ENCODE measurements at places on chromosomes 3 and 15. TPM values are rescaled to one million over a fixed set of nuclear protein-coding genes. Genes with fewer than 3 reads are reported as not detected.

Gene CAPN3
- 16.5 TPM for polyA plus RNA-seq

Gene CPB1
- 0.41 TPM for polyA plus RNA-seq

Gene IGSF10
- 40.7 TPM for polyA plus RNA-seq

Gene OSBPL10
- polyA plus RNA-seq = 37.1 TPM

DNA sequence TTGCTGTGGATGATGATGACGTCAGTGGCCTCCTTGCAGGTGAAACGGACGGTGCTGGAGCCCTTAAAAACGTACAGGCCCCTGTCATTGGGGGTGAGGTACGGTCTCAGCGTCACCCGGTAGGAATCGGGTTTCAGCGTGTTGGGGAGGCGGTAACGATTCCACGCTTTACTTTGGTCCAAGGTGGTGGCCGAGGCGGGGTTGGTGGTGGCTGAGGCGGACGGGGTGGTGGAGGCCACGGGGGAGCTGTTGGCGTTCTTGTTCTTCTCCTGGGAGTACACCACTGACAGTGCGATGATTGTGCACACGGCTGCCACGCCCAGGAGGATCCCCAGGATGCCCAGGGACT is 8.5 kb downstream of the ANPEP start:
- H3K27ac ChIP-seq = no peak overlapping the region
- no peaks in the 10 kb centered on the region for H3K27me3 ChIP-seq
- no peak for DNase-seq
- H3K4me1 ChIP-seq = peaks cover 8% of the 10 kb centered on the region
- H3K4me3 ChIP-seq = no peak overlapping the region

DNA sequence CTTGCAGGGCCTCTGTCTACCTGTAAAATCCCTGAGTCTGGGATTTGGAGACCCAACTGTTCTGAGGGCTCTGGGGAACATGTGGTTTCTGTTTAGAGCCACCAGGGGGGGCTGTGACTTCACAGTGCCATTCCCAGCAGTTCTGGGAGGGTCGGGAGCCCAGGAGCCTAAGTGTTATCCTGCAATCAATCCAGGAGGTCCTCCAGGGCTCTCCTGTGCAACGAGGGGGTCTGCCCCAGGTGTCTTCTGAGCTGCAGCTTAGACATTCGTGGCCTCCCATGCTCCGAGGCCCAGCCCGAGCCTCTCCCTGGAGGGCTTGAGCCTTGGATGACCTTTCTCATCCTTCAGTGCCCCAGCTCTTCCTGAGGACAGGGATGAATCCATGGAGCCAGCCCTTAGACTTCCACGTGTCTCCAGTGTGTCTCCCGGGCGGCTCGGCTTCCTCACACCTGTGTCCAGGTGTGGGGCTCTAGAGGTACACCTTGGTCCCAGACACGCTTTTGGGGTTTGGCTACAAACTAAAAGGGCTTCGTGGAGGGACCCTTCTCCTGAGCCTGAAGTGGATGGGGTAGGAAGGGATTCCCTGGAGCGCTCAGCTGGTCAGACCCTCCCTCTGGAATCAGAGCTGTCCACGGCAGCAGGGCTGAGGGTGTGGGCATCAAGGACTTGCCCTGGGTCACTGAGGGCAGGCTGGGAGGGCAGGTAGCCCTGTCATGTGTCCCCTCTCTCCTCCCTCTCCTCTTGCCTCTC is 20.3 kb upstream of the ABTB1 start:
- H3K27me3 ChIP-seq = no peaks in the 10 kb centered on the region
- no peak for DNase-seq
- H3K27ac ChIP-seq = no peak overlapping the region
- H3K36me3 ChIP-seq = no peaks in the 10 kb centered on the region
- no peaks in the 10 kb centered on the region for H3K4me1 ChIP-seq

- no peak for DNase-seq
- no peaks in the 10 kb centered on the region for H3K4me1 ChIP-seq
These were observed 641.9 kb downstream of the OTOL1 start for GRCh38 chr3:162138509-162138908.

DNA sequence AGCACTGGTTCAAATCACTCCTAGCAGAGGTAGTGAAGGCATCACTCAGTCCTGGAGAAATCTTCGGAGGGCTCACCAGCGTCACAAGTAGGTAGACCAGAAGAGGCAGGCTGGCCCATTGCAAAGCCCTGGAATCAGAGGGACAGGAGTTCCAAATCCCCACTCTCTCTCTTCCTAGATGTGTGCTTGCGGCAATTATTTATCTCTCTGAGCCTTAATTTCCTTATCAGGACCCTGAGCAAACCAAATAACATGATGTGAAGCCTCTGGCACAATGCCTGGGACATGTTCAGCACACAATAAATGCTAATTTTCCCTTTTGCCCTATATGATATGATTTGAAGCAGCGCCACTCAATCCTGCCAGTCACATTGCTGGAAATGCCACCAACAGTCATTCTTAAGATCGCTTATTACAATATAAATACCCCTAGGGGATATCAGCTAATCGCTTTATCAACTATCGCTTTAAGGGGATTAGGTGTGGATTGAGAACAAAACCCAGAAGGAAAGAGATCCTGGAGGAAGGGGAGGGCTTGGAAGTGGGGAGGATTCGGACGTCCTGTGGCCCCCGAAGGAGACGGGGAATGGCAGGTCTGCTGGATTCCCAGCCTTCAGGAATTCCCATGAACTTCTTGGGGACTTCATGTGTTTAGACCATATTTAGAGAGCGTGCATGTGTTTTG is 59.5 kb upstream of the TSEN2 start:
- no peaks in the 10 kb centered on the region for H3K27me3 ChIP-seq
- H3K27ac ChIP-seq = no peak overlapping the region
- DNase-seq = no peak
- H3K36me3 ChIP-seq = no peaks in the 10 kb centered on the region
- H3K4me1 ChIP-seq = no peaks in the 10 kb centered on the region
- no peak overlapping the region for H3K4me3 ChIP-seq

DNA sequence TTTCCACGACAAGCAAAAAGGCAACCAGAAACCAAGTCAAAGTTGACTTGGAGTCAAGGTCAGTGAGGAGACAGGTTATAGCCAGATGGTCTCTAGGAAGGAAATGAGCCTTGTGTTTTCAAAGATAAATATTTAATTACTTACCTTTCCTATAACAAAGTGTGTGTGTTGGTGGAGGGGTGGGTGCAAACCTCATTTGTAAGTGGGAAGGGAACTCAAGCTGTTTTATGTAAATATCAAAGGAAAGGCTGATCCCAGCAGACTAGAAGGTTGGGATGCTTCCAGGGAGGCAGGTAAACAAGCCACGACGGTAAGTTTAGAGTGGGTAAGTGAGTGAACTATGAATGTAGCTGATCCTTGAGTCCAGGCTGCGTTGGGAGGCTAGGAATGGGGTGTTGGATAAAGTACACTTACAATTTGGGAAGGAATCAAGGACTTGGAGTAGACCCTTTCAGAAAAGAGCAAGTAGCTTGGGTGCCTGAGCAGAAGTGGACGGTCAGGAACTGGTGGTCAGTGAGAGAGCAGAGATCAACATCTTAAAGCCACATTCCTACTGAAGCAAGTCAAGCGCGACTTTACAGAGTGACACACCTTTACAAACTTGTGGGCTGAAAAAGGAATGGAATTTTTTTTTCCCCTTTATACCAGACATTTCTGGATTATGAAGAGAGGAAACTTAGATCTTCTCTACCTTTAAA is 82.0 kb upstream of the TBL1XR1 start:
- no peaks in the 10 kb centered on the region for H3K27me3 ChIP-seq
- H3K27ac ChIP-seq = no peak overlapping the region
- no peak for DNase-seq
- no peaks in the 10 kb centered on the region for H3K36me3 ChIP-seq
- no peak overlapping the region for H3K4me3 ChIP-seq
- H3K4me1 ChIP-seq = peaks cover 19% of the 10 kb centered on the region

DNA sequence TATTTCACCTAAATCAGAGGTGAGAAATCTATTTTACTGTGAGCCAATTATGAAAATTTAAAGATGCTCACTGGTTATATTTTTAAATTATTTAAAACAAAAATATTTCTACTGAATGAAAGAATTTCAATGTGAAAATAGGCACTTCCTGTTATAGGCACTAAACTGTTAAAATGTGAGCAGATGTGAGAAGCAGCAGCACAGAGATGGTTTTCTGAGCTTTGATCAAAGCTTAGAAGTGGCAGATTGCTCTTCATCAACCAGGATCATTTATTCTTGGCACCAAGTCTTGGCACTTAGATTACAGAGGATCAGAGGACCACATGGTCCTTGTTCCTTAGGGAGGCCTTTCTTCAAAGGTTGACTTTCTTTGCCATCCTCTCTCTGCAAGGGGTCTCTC is 18.0 kb upstream of the TSC22D2 start:
- peaks cover 4% of the 10 kb centered on the region for H3K4me1 ChIP-seq
- no peak overlapping the region for H3K27ac ChIP-seq
- H3K4me3 ChIP-seq = no peak overlapping the region
- no peaks in the 10 kb centered on the region for H3K36me3 ChIP-seq
- H3K27me3 ChIP-seq = no peaks in the 10 kb centered on the region

DNA sequence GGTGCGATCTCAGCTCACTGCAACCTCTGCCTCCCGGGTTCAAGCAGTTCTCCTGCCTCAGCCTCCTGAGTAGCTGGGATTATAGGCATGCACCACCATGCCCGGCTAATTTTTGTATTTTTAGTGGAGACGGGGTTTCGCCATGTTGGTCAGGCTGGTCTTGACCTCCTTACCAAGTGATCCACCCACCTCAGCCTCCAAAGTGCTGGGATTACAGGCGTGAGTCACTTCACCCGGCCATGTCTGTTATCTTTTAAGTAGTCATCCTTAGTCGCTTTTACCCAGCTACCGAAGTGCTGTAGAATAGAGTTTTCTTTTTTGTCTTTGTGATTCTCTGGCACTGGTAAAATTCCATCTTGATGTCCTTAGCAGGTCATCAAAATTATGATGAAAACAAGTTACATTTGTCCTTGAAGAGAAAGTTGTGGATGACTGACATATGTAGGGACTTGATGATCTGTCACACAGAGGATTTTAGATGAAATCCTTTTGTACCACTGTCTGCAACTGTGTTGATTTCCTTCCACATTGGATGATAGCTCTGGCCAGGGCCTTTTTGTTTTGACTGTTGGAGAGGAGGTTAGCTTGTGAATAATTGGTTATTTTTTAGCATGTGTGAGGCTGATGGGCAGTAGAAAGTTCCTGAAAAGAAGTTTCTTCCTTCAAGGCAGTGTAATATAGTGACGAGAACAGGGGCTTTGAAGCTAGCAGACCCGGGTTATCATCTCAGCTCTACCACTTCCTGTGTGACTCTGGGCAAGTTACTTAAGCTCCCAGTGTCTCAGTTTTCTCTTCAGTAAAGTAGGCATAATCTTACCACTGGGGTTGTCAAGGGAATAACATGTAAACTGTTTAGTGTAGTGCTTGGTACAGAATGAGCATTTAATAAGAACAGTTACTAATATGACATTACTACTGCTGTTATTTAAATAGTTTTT is 18.8 kb downstream of the ATG7 start:
- H3K27me3 ChIP-seq = no peaks in the 10 kb centered on the region

- H3K27me3 ChIP-seq = peaks cover 3% of the 10 kb centered on the region
- H3K36me3 ChIP-seq = no peaks in the 10 kb centered on the region
- H3K4me1 ChIP-seq = peaks cover 18% of the 10 kb centered on the region
- H3K4me3 ChIP-seq = no peak overlapping the region
- H3K27ac ChIP-seq = no peak overlapping the region
These were observed 10.4 kb upstream of the MB21D2 start for GRCh38 chr3:192928016-192928415.

DNA sequence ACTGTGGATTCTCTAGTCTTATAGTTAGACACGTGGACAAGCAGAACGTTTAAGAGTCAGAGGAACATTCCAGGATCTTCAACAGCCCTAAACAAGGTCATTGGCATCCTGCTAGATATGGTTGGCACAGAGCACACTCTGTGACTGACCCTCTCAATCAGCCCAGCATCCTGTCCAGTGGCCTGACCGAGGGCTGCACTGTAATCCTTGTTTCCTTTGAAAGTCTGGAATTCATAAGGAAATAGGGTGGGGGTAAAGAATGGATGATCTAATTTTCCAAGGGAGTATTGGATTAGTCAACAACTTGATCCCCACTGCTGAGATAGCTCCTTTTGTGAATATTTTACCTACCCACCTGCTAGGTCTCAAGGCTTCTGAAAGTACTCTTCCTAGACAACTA is 94.5 kb upstream of the DLG1 start:
- H3K4me3 ChIP-seq = no peak overlapping the region
- H3K27ac ChIP-seq = no peak overlapping the region
- no peaks in the 10 kb centered on the region for H3K4me1 ChIP-seq
- no peaks in the 10 kb centered on the region for H3K36me3 ChIP-seq

GRCh38 chr3:25403968-25404367 is 24.1 kb upstream of the RARB start:
- H3K27ac ChIP-seq = no peak overlapping the region
- no peaks in the 10 kb centered on the region for H3K36me3 ChIP-seq
- no peaks in the 10 kb centered on the region for H3K27me3 ChIP-seq
- DNase-seq = no peak

- H3K27ac ChIP-seq = no peak overlapping the region
- H3K4me3 ChIP-seq = no peak overlapping the region
- H3K27me3 ChIP-seq = no peaks in the 10 kb centered on the region
- no peaks in the 10 kb centered on the region for H3K36me3 ChIP-seq
These were observed 34.9 kb downstream of the SLC2A2 start for GRCh38 chr3:170991664-170992063.

GRCh38 chr15:94348084-94348483 is 116.7 kb downstream of the MCTP2 start:
- H3K4me3 ChIP-seq = no peak overlapping the region
- H3K27ac ChIP-seq = no peak overlapping the region
- H3K4me1 ChIP-seq = no peaks in the 10 kb centered on the region
- no peaks in the 10 kb centered on the region for H3K27me3 ChIP-seq
- no peak for DNase-seq
- H3K36me3 ChIP-seq = peaks cover 37% of the 10 kb centered on the region

DNA sequence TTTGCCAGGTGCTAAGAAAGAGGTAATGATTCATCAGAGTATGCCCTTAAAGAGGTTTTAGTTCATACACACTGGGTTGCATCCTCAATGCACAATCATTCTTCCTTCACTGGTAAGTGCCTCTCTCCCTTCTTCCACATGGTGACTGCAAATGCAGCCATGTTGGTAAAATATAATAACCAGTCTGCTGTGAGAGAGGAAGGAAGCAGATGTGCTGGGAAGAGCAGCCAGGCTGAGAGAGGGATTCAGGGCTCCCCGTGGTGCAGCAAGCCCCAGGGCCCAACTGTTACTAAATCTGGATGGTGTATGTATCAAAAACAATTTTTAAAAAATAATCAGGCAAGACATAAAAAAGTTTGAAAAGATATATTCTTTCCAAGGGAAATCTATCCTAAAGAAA is 498.1 kb downstream of the MAGI1 start:
- H3K27ac ChIP-seq = no peak overlapping the region
- H3K27me3 ChIP-seq = no peaks in the 10 kb centered on the region
- H3K36me3 ChIP-seq = no peaks in the 10 kb centered on the region

DNA sequence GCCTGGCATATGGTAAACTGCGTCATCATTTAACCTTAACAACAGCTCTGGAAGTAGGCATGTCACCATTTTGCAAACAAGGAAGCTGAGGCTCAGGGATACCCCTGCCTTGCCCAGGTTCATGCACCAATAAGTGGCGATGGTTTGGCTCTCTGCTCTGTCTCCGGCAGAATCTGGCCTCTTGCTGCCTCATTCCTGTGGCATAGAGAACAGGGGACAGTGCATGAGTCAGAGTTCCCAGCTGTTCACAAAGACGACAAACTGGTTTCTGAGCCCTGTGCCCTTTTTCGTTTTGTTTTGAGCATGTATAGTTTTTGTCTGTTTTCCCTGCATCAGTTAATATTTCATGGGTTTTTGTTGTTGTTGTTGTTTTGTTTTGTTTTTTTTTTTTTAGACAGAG is 236.8 kb downstream of the OPA1 start:
- peaks cover 5% of the 10 kb centered on the region for H3K4me1 ChIP-seq
- H3K27me3 ChIP-seq = no peaks in the 10 kb centered on the region
- no peaks in the 10 kb centered on the region for H3K36me3 ChIP-seq
